ENCODE measurements at places on chromosomes 5 and 9.
A peak's percentile ranks its signal among the peaks of the same experiment; 100 is the strongest.

DNA sequence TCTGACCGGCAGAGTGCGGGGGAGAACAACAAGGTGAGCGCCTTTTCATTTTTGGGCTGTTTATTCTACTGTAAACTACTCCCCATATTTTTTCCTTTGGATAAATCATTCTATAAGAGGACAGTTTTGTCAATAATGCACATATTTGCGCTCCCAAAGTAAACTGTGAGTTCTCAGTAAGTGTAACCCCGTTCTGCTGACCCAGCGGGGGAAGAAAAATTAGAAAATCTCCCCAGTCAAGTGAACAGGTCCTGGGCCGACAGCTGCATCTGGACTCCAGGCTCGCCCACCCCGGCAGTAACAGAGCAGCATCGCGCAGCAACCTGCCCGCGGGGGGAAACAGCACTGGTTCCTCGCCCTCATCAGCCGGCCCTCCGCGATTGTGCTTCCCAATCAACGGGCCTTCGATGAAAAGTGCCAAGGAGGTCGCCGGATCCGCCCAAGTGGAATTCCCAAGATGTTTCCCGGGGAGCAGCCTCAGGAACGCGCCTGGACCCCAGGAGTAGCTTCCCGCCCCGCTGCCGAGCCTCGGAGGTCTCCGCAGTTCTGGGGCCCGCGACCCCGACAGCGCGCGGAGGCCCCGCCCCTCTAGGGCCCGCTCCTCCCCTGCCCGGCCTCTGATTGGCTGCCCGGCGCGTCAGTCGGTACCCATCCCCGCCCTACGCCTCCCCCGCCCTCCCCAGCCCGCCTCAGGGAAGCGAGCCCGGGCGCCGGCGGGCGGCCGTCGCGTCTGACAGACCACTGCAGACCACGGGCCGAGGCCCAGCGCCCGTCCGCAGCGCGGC, at the start of gene OTULINL:
Gene OTULINL, plus strand, starts transcription at position 687 of the 785 bp plus-strand sequence. CDS start 103 bp downstream, outside the sequence.
- DNase-seq: peak; percentile 73

- DNase-seq: no peak
These were observed 11.5 kb downstream of the UGT3A1 start for GRCh38 chr5:35979715-35980114.

GRCh38 chr5:6502421-6502820, 53.8 kb downstream of the UBE2QL1 start:
- DNase-seq: no peak

DNA sequence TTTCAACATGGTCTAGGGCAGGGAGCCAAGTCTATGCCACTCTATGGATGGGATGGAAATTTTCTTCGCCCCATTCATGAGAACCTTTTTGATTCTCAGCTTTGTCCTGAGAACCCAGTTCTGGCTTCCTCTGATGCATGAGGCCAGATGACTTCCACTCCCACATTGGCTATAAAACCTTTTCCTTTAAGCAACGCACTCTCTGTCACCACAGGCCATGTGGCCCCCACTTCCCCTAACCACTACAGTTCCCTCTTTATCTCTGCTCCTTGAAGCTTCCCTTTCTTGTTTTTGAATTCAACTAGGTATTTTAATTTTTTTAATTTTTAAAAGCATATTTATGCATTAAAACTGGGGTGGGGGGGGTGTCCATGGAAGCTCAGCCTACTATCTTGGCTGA, 401.3 kb downstream of the ENC1 start:
- no peak for DNase-seq

DNA sequence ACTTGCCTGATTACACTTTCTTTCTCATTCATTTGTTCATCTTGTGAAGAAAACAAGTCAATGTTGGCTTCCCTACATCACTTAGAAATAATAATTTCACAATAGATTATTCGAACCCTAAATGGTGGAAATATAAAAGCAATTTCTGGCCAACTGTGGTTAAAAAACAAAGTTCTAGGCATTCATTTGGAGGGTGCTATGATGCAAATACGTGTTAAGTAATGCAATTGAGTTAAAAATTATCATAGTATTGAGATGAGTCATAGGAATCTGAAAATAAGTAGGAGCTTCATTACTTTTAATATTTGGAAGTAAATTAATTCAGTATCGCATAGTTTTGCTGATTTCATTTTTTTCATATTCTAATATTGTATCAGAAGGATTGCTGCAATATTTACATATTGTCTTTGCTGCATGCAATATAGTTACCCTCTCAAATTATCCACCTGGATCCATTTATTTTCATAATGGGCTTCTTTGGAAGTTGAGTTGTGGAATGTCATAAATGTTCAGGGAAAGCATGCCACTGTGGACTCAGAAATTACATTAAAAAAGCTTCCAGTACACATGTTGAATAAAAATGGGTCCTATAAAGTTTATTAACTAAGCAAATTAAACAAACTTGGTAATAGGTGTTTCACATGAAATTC, 647.7 kb upstream of the WWC1 start:
- no peak for DNase-seq

DNA sequence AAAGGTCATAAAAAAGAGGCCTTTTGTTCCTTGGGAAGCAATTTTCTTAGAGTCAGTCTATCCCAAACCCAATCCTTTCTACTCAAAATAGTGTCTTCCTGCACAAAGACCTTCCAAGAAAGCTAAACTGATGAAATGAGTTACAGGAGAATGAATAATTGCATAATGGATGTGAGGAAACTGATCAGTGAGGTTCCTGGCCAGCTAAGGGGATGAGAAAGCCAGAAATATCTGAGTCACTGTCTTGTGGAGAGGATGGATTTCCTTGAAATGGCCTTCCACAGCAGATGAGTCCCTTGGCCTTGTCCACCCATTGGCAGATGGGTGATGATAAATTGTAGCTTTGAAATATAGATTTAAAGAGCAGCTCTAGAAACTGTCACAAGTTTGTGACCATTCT, 756.1 kb downstream of the DNAH5 start:
- no peak for DNase-seq

- DNase-seq: peak; percentile 72
These were observed 67.1 kb downstream of the KLF4 start for GRCh38 chr9:107422189-107423185.

- no peak for DNase-seq
These were observed 505.5 kb downstream of the MAT2B start for GRCh38 chr5:164010900-164011299.

DNA sequence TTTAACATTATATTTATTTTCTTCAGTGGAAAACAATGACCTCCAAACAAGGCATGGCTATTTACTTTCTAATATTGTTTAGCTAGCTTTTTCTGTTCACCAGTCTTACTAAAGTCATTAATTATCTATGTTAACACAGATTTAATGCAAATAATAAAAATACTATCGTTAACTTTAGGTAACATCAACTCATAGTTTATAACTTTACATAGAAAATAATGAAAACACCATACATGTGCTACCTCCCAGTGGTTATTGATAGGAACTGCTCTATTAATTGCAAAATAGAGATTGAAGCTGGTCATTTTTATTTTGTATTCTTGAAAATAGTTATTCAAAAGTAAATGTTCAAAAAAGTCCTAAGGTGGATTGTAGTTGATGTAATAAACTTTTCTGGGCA, 78.3 kb upstream of the HCN1 start:
- no peak for DNase-seq

DNA sequence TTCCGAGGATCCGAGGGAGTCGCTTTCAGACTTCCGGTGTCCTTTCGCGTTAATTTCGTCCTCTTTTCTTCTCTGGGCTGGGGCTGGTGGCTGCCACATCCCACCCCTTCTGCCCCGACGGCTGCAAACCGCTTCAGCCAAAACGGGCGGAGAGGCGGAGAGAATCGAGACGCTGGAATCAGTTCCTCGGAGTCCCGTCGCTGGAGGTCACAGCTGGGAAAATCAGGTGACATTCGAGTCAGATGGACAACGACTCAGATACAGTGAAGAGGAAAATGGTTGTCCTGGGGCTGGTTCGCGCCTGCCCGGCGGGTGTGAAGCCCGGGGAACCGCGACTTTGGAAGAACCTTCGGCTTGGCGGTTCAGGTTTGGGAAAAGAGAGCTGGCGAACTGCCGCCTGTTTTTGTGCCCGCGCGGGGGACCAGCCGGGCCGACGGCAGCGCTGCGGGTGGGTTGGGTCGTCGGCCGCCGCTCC, 8.9 kb upstream of the NKX2-5 start:
- no peak for DNase-seq

DNA sequence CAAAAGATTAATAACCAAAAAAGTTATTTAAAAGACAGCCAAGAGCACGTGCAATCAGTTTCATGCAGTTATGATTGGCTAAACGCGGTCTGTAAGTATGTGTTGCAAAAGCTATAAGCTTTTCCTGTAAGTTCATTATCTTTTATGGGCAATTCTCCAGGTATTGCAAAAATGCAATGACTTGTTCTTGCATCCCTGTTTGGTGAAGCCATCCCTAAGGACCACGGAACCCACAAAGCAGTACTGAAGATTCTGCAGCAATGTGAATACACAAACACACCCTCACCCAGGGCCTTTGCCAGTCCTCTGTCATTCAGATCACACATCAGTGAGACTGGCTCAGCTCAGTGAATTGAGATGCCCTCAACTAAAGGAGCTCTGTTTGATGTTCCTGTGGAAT, 11.4 kb downstream of the GCNT4 start:
- no peak for DNase-seq

DNA sequence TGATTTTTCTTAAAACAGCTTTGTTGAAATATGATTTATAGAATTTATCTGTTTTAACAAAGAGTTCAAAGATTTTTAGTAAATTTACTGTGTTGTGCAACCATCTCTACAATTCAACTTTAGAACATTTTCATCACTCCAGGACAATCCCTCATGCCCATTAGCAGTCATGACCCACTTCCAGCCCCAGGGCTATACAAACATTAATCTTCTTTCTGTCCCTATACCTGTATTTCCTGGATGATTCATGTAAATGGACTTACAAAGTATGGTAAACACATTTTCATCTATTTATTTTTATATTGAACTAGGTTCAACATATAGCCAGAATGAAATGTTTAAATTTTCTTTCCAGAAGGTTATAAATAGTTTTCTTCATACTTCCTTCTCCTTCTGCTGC, 127.8 kb upstream of the CCDC180 start:
- DNase-seq: no peak

DNA sequence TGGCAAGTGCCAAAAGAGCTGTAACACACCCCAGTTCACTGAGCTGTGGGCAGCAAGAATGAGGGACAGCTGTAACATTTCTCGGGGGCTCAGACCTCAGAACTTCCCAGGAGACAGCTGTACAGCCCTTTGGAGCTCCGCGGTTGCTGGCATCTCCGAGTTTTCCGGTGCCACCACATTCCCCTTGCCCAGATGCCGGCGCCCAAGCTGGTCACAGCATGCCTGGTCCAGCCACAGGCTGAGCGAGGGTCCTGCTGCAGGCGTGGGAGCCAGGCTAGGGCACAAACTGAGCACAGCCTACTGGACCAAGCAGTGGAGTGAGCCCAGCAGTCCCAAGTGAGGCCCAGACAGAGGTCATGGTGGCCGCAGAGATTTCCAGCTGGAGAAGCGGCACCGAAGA, 797.7 kb upstream of the EDIL3 start:
- DNase-seq: no peak

GRCh38 chr5:59745415-59745863, 148.1 kb downstream of the PDE4D start:
- peak; percentile 75 for DNase-seq

- no peak for DNase-seq
These were observed 679 bp downstream of the SMC5 start for GRCh38 chr9:70259512-70259802.

GRCh38 chr5:36576721-36577120, 29.7 kb upstream of the SLC1A3 start:
- DNase-seq: no peak

- no peak for DNase-seq
These were observed 251.7 kb upstream of the IRX1 start for GRCh38 chr5:3343911-3344310.

DNA sequence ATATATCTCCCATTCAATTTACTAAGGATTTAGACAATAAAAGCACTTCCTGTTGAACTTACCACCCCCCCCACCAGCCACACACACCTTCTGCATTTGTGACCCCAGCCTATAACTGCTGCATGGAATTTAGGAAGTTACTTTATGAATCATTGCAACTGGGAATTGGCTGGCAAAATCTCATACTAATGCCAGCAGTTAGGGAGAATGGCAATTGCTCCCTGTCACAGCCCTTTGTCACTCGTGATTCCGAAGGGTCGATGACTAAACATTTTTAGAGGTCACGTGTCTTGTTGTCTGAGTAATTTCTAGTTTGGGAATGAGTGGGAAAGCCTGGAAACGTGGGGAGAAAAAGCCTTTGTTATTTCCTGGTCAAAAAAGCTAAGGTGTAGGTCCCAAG, 46.6 kb upstream of the PCA3 start:
- DNase-seq: peak; percentile 78

- DNase-seq: no peak
These were observed 49.0 kb downstream of the PTTG1 start for GRCh38 chr5:160470437-160471361.

GRCh38 chr5:180291943-180292831, at the start of gene MAPK9:
TSS of gene MAPK9 (minus strand) at chr5:180292083. CDS start at chr5:180280561, 11,522 bp downstream.
- peak; percentile 85 for DNase-seq

- DNase-seq: no peak
These were observed 65.1 kb downstream of the GNA14 start for GRCh38 chr9:77582961-77583576.

DNA sequence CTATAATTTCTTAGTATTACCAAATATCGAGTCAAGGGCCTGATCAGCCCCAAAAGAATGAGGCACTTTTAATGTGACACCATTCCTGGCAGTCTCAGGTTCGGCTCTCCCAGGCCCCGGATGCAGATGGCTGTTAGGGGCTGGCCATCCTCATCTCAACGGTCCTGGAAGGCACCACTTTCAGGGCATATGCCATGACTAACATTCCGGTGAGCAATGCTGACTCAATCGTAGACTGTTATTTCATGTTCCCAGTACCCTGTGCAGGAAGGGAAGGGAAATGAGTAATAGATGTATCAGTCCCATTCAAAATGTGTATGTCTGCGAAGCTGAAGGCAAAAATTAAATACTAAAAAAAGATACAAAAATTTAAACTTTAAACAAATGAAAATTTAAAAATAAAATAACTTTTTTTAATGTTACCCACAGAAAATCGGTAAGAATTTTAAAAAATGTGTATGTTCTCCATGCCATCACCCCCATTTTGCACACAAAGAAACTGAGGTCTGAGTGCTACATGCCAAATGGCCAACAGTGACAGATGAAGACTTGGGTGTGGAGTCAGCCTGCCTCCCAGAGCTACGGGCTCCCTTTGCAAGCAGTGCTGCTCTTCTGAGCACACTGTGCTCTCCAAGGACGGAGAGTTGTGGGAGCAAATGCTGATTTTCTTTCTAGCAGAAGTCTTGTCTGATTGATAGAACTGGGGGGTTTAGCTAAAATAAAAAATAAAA, 79.0 kb downstream of the GLDC start:
- DNase-seq: peak; percentile 99

GRCh38 chr9:2967766-2968165, 123.9 kb upstream of the PUM3 start:
- no peak for DNase-seq

All from dermis blood vessel endothelial cell (primary cell).